ENCODE measurements at places on chromosomes 12 and 14. TPM values are rescaled to one million over a fixed set of nuclear protein-coding genes. Genes with fewer than 3 reads are reported as not detected.

- no peak for DNase-seq
These were observed 120.5 kb downstream of the PHETA1 start for GRCh38 chr12:111248236-111249017.

- no peak for DNase-seq
These were observed 33.4 kb downstream of the ZNF605 start for GRCh38 chr12:132922676-132923075.

CD163L1 gene
- total RNA-seq = 1.8 TPM

SIX4 gene
- 6.4 TPM for total RNA-seq

SLC25A21 gene
- 1.7 TPM for total RNA-seq

MFAP5 gene
- total RNA-seq = not detected

DNA sequence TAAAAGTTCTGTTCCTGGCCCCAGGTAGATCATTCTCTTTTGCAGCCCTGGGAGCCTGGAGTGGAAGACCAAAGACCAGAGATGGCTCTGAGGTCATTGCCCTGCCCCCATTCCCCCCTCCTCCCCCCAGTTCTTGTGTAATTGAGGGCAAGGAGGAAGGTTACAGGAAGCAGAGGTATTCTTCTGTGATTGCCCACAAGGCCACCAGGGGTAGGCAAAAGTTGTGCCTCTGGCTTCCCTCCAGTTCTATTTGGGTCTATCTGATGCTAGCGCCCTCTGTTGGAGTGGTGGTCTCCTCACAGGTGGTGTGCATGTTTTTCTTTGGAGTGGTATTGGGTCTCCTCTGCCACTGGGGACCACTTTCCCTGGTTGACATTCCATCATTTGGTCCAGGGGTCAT lies 41.2 kb upstream of the CRY1 start:
- no peak for DNase-seq

Measured in glomerular endothelial cell (primary cell).